Fibroblast of lung (primary cell): ENCODE measurements at places on chromosomes 12 and 14.

DNA sequence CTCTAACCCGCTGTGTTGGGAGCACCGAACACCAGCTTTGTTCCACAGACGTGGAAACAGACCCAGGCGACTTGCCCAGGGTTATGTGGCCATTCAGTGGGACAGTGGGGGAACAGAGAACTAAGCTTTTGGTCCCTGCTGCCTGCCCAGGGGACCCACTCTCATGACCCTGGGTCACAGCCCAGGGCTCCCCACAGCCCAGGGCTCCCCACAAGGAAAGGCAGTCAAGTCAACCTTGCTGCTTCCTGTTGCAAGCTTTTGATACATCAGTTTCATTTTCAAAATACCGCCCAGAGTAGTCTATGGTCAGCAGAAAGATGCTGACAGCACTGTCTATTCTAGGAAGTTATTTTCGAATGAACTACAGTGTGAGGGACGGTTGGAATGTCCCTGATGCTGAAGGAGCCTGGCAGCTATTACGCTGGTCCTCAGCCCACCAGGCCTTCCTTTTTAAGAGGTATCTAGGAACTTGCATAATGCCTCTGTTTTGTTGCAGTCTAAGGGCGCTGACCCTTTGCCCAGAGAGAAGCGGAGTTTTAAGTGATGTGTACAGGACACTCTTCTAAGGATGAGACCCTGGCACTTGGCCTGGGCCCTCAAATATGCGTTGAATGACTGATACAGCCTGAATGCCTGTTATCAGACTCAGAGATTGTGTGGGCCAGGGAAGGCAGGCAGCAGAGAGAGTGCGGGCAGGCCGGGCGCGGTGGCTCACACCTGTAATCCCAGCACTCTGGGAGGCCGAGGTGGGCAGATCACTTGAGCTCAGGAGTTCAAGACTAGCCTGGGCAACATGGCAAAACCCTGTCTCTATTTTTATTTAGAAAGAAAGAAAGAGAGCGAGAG, 12.6 kb upstream of the TTC7B start:
- H3K27me3 ChIP-seq: no peaks in the 10 kb centered on the region
- no peaks in the 10 kb centered on the region for H3K36me3 ChIP-seq
- H3K4me1 ChIP-seq: peaks cover 6% of the 10 kb centered on the region
- no peak for DNase-seq
- H3K4me3 ChIP-seq: no peak overlapping the region

- no peak for DNase-seq
- H3K36me3 ChIP-seq: peaks cover 5% of the 10 kb centered on the region
- H3K27ac ChIP-seq: no peak overlapping the region
- no peaks in the 10 kb centered on the region for H3K27me3 ChIP-seq
These were observed 6.3 kb downstream of the TRMT61A start for GRCh38 chr14:103535081-103535890.

- H3K27me3 ChIP-seq: no peaks in the 10 kb centered on the region
- H3K4me3 ChIP-seq: no peak overlapping the region
These were observed 97.2 kb downstream of the PTPRR start for GRCh38 chr12:70823182-70823976.

- H3K4me1 ChIP-seq: no peaks in the 10 kb centered on the region
- H3K36me3 ChIP-seq: no peaks in the 10 kb centered on the region
These were observed 73.0 kb downstream of the TSHR start for GRCh38 chr14:81028461-81028860.

- H3K4me3 ChIP-seq: no peak overlapping the region
- no peak for DNase-seq
- no peak overlapping the region for H3K27ac ChIP-seq
These were observed 160.7 kb downstream of the MED13L start for GRCh38 chr12:116116650-116117424.

DNA sequence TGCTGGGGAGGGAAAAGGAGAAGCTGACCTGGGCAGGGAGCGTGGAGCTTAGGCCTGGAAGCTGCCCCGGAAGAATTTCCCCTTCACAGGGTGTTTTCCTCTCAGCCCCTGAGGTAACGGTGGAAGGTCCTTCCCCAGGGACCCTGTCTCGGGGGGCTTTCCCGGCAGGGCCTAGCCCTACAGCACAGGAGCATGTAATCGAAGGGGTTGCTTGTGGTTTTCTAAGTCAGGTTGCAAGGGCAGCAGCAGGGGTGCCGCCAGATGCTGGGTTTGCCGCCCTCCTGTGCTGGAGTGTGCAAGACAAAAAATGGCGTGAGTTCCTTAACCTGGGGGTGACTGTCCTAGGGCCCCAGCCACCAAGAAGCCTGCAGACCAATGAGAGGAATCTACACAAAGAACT, 1.6 kb upstream of the KRT74 start:
- no peaks in the 10 kb centered on the region for H3K36me3 ChIP-seq
- DNase-seq: no peak
- no peak overlapping the region for H3K4me3 ChIP-seq
- H3K27ac ChIP-seq: no peak overlapping the region
